Activated naive CD4-positive, alpha-beta T cell (primary cell): ENCODE measurements at places on chromosomes 2 and 18.
A peak's percentile ranks its signal among the peaks of the same experiment; 100 is the strongest.

GRCh38 chr2:232789082-232789481 is 12.7 kb upstream of the KCNJ13 start:
- no peak for DNase-seq

DNA sequence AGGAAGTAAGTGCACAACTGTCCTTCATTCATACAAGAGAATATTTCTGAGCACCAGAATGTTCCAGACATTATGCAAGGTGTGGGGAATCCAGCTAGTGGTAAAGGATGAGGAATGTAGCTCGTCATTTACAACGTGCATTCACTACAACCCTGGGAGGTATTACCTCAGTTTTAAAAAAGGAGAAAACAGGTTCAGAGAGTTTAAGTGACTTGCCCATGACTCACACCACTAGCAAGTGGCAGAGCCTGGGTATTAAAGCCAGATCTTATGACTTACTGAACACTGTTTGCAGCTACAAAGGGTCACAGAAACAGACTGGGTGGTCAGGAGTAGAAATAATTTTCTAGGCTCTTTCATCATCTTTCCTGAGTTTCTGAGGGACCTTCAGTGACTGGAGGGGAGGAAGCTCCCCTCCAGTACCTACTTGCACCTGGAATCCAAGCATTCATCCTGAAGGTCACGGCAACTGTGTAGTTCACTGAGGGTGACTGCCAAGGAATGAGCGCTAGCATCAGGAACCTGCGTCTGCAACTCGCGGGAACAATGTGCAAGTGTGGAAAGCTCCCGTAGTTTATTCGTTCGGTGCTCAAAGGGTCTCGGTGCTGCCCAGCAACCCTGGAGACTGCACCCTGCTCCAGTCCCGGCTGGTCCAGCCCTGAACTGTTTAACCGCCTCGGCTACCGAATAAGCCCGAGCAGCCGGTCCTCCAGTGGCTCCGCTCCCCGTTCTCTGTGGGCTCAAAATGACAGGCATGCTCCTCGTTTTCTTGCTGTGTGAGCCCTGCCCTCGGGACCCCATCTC is 647 bp downstream of the CCDC121 start:
- no peak for DNase-seq

DNA sequence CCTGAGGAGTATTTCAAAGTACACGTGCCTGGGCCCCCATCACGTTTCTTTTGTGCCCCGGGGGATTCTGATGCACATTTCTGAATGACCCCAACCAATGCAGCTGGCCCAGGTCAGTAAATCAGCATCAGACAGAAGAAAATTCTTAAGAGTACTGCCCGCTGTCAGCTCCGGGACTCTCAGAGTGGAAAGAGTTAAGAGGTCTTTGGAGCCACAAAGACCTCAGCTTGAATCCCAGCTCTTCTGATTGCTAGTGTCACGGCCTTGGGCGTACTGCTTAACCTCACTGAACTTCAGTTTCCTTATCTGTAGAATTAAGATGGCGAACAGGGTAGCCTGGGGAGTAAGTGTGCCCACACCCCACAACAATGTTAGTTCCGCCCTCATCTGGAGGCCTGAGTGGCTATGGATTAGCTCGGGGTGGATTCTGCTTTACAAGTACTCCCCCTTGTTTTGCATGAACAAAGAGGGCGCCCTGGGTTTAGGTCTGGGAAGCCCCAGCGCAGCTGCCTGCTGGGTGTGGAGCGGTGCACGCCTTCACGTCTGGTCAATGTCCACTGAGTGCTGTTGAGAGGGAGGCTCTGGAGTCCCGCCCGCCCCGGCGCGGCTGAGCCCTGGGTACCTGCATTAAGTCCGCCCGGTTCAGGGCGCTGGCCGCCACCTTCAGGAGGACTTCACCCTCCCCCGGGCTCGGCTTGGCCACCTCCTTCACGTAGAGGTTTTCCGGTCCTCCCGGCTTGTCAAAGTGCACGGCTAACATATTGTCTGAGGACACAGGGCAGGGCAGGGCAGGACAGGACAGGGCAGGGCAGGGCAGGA is 858 bp downstream of the TP53I3 start:
- peak; percentile 19 for DNase-seq

DNA sequence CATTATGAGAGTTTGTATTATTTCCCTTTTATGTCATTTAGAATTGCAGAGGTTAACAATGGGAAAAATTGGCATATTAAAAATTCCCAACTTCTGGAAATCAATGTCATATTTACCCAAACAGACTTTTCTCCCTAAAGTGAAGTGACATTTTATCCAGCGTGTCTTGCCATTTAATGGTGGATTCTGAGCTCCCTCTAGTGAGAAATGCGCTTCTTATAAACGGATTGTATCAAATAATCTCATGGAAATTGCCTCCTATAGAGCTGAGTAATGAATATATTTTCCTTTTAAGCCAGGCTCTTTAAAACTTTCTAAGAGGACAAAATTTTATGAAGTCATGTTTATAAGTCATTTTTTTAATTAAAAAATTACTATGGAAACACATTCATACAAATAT is 5.7 kb upstream of the GCFC2 start:
- DNase-seq, result no peak

GRCh38 chr2:159064446-159065301 is 96.2 kb downstream of the TANC1 start:
- no peak for DNase-seq

- no peak for DNase-seq
Measured at GRCh38 chr2:66323406-66323805, 111.5 kb upstream of the MEIS1 start.

DNA sequence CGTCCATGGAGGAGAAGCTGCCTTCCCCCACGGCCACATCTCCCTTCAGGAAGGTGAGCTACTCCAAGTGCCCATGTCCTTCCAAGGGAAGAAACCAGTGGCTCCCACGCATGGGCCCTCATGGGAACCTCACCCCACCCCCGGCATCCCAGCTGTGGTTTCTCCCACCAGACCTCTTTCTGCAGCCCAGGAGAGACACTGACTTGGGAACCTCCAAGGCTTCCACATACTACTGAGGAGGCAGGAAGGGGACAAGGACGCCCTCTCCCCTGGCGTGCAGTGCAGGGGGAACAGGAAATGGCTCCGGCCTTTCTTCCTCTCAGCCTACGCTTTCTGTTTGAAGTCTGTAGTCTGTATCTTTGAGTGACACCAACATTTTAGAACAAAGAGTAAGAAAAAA is 104.5 kb upstream of the EPC2 start:
- peak; percentile 11 for DNase-seq

GRCh38 chr2:136246086-136246669 is 128.2 kb upstream of the CXCR4 start:
- DNase-seq, result no peak

DNA sequence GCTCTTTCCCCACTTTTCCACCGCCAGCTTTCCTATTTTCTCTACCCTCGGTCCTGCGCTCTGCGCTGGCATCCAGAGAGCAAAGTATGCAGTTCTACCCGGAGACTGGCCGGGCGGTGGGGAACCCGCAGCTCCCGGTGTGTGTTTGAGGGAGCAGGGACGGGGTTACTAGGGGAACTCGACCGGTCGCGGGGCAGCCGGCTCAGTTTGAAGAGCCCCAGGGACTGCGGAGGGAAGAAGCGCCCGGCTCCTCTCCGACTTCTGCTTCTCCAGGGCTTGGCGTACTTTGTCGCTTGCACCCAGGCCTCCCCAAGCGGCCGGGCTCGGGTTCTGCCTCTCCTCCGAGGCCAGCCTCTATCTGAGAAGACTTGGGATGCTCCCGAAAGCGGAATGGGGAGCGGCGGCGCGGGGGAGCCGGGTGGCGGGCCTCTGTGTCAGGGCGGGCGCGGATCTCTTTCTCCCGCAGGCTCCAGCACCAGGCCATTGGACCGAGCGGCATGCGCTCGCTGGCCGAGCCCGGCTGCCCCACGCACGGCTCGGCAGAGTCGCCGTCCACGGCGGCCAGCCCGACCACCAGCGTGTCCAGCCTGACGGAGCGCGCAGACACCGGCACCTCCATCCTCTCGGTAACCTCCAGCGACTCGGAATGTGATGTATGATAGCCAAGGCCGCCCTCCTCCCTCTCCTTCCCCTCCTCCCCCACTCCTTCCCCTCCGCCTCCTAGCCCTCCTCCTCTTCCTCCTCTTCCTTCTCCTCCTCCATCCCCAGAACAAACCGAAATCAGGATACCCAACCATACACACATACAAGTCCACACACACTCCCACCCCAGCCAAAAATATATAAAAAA is 2.8 kb downstream of the SIX3 start:
- DNase-seq, result no peak

DNA sequence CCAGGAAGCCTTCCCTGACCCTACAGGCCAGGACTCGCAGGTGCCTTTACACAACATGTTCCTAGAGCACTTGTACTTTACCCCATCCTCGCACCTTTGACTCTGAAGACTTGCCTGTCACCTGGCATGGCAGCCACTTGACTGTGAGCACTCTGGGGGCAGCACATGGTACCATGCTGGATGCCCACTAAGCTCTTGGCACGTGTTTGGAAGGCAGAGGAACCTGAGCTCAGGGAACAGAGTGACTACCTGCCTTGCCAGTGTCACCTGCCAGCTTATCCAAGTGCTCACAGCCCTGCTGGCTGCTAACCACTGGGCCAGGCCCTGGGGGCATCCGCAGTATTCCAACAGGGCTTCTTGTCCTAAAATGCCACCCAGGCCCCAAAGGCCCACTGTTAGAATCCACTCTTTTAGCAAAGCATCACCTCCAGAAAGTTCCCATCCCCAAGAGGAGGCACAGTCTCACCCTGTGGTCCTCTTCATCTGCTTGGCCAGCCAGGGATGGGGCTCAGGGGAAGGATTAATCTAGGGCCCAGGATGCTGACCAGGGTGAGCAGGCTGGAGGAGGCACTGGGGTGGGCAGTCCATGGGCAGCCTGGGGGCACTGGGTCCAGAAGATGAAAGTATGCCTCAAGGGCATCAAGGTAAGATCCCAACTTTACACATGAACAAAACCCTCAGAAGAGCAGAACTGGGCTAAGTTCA is 57.0 kb downstream of the ZBTB7C start:
- DNase-seq, result no peak

DNA sequence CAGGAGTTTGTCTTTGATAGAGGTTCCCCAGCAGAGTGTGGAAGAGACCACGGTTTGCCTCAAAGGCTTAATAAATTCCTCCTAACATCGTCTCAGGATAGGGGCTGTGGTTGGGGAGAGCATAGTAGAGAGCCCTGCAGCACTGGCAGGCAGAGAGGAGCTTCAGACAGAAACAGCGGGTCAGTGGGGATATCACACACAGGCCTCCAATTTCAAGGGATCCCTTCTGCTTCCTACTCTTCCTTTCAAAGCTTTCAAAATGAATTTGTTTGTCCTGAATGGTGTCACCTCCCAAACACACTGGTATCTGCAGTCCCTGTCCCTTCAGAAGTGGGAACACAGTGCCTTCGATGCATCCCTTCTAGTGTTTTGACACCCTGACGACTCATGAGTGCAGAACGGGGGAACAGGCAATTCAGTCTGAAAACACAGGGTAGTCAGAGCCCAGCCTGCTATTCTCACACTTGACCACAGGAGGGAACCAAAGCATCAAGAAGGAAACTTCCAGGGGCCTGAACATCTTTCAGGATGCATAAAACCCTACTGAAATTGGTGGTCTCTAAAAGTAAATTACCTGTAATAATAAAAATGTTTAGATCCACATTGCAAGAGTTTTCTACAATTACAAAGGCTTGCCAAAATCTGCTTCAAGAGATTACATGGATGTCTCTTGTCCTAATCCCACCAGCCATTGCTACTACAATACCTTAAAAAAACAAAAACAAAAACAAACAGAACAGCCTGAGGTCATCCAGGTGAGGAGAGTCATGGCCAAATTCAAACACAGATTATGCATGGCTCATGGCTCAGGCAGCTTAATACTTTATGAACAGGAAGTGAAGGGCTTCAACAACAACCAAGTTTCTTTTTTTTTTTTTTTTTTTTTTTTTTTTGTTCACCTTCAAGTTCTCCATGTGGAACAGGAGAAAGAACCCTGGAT is 49.8 kb downstream of the SLC14A2 start:
- peak; percentile 6 for DNase-seq

GRCh38 chr2:48175656-48176055 is 269.4 kb upstream of the FBXO11 start:
- no peak for DNase-seq

DNA sequence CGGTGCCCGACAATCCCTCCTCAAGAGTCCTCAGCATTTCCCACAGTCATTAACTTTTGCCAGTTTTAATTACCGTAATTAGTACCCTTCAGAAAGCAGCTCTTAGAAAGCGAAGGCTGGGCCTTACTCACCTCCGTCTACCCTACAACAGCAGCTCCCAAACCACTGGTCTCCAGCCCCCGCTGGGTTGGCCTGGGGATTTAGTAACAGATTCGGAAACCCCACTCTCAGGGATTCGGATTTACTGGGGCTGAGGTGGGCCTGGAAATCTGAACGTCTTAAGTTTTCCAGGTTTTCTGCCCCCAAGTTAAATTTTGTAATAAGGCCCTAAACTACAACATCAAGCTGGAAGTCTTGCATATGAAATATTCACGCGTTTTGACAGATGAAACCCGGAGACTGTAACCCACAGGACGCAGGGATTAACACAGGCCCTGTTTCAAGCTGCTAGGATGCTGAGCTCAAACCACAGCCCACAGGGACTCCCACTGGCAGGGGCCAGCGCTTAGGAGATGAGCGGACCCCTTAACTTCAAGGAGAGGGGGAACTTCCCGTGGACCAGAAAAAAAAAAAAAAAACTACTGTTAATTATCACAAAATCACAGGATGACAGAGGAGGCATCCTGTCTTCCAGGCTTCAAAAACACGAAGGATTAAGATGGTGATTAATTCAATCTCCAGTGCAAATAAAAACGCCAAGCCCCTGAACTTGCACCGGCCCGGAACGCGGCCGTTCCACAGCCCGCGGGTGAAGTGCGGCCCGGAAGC is 985 bp downstream of the ILKAP start:
- no peak for DNase-seq

DNA sequence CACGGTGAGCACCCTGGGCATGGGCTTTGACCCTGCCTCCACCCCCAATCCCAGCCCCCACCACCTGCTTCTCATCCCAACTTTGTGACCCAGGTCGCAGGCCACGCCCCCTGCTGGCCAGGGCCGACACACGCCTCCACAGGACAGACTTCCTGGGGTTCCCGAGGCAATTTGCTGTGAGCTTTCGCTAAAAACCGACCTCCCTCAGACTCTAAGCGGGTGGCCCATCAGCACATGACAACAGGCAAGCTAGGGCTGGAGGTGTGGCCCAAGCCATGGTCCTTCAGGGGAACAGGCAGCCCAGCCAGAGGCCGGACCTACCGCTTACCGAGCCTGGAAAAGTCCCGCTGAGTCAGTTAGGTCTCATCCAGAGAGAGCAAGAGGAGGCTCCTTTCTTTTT is 31.9 kb downstream of the C1QL2 start:
- peak; percentile 25 for DNase-seq

- DNase-seq, result no peak
Measured at GRCh38 chr2:181602017-181602416, 54.9 kb downstream of the CERKL start.

GRCh38 chr2:70525032-70525431 is 28.6 kb downstream of the TGFA start:
- DNase-seq, result no peak

GRCh38 chr2:108404784-108405397 is 27.1 kb downstream of the SULT1C4 start:
- DNase-seq, result no peak

DNA sequence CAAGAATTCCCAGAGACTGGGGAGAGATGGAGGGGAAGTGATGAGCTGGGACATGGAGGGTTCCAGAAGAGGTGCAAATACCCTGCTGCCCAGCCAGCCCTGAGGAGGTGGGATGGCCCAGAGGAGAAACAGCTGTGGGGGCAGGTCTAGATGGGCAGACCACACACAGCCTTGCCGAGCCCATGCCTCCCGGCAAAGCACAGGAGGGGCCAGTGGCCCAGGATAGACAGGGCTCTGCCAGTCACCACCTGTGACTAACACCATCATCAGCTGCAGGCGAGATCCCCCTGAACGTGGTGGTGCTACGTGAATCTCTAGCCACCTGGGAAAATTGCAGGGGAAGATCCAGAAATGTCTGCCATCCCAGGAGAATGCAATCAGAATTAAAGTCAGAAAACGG is 39.4 kb downstream of the SCTR start:
- DNase-seq, result no peak
